ENCODE measurements at places on chromosomes 6 and 20.

GRCh38 chr6:83884523-83884922 is 25.0 kb downstream of the CYB5R4 start:
- peaks cover 2% of the 10 kb centered on the region for H3K4me1 ChIP-seq
- H3K27me3 ChIP-seq, result no peaks in the 10 kb centered on the region
- peak; percentile 79 for DNase-seq
- H3K27ac ChIP-seq, result no peak overlapping the region
- H3K36me3 ChIP-seq, result no peaks in the 10 kb centered on the region

- H3K4me3 ChIP-seq, result no peak overlapping the region
- no peak for DNase-seq
- H3K36me3 ChIP-seq, result peaks cover 39% of the 10 kb centered on the region
Observed at GRCh38 chr20:34946661-34947060, 8.9 kb downstream of the GSS start.

GRCh38 chr6:225121-225721 is 67.1 kb upstream of the DUSP22 start:
- H3K27ac ChIP-seq, result no peak overlapping the region
- DNase-seq, result peak; percentile 62
- H3K27me3 ChIP-seq, result no peaks in the 10 kb centered on the region
- H3K4me1 ChIP-seq, result peaks cover 19% of the 10 kb centered on the region

DNA sequence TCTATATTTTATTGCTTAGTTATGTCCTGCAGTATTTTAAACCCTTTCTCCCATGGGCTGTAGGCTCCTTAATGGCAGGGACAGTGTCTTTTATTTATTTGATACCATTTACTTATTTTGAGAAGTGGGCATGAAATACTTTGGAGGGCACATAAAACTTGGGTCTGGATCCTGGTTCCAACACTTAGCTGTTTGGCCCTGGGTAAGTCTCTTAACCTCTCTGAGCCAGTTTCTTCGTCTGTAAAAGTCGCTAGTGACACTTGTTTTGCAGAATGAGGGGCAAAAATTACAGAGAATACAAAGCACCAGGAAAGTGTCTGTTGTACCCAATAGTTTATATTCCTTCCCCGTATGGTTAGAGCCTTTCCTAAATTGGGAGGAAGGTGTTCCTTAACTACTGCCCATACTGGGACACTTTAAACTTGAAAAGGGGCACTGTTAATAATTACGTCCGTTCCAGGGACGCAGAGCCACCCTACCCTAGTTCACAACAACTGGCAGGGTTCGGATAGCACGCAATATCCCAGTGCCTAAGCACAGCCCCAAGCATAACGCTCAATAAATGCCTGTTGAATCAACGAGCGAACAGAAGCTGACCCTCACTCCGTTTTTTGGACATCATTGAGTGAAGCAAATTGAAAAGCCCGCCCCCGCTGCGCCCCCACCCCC is 6.0 kb upstream of the ARMC12 start:
- DNase-seq, result no peak
- H3K36me3 ChIP-seq, result no peaks in the 10 kb centered on the region
- peaks cover 34% of the 10 kb centered on the region for H3K4me1 ChIP-seq
- H3K4me3 ChIP-seq, result no peak overlapping the region
- H3K27me3 ChIP-seq, result no peaks in the 10 kb centered on the region

- no peak for DNase-seq
- H3K4me1 ChIP-seq, result no peaks in the 10 kb centered on the region
- H3K36me3 ChIP-seq, result no peaks in the 10 kb centered on the region
- H3K4me3 ChIP-seq, result no peak overlapping the region
- H3K27me3 ChIP-seq, result no peaks in the 10 kb centered on the region
Observed at GRCh38 chr6:80622641-80623040, 516.2 kb downstream of the BCKDHB start.

- no peak overlapping the region for H3K27ac ChIP-seq
- no peak for DNase-seq
- no peaks in the 10 kb centered on the region for H3K36me3 ChIP-seq
- no peaks in the 10 kb centered on the region for H3K4me1 ChIP-seq
- H3K4me3 ChIP-seq, result no peak overlapping the region
Observed at GRCh38 chr6:69663215-69663614, 133.6 kb downstream of the LMBRD1 start.

- no peaks in the 10 kb centered on the region for H3K36me3 ChIP-seq
- H3K4me3 ChIP-seq, result no peak overlapping the region
- H3K27ac ChIP-seq, result no peak overlapping the region
- H3K4me1 ChIP-seq, result peaks cover 4% of the 10 kb centered on the region
- DNase-seq, result no peak
- no peaks in the 10 kb centered on the region for H3K27me3 ChIP-seq
Observed at GRCh38 chr20:7938058-7938457, 2.2 kb downstream of the HAO1 start.

- H3K4me1 ChIP-seq, result peaks cover 45% of the 10 kb centered on the region
- no peak for DNase-seq
- H3K27ac ChIP-seq, result peak overlapping the region; percentile 59
Observed at GRCh38 chr20:32359633-32360332, 1.7 kb downstream of the ASXL1 start.

- H3K4me3 ChIP-seq, result no peak overlapping the region
- H3K27me3 ChIP-seq, result no peaks in the 10 kb centered on the region
- no peak for DNase-seq
Observed at GRCh38 chr6:40097590-40097989, 163.3 kb upstream of the MOCS1 start.

DNA sequence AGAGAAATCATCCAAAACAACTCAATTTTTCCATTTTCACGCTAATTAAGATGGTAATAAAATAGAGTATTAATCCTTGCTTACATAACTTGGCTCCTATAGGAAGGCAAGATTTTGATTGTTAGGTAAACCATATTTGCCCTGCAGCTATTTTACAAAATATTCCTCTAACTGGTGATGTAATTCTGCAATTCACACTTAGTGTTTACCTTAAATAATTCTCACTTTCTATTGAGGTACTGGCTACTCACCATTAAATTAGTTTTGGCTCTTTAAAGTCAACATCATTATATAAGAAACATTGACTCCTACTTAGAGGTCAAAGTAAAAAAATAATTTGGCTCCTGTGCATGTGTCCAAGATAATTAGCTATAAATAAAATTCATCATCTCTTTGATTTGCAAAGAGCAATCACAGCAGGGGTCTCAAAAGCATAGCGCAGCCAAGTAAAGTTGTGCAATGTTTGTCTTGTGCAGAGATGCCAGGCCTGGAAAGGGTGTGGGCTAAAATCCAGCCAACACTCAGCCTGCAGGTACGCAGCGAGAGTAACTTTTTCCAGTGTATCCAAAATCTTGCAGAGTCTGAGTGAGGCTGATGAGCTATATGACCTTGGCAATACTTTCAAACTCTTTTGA is 501.2 kb downstream of the MMUT start:
- H3K4me3 ChIP-seq, result no peak overlapping the region
- no peaks in the 10 kb centered on the region for H3K36me3 ChIP-seq
- no peaks in the 10 kb centered on the region for H3K4me1 ChIP-seq

DNA sequence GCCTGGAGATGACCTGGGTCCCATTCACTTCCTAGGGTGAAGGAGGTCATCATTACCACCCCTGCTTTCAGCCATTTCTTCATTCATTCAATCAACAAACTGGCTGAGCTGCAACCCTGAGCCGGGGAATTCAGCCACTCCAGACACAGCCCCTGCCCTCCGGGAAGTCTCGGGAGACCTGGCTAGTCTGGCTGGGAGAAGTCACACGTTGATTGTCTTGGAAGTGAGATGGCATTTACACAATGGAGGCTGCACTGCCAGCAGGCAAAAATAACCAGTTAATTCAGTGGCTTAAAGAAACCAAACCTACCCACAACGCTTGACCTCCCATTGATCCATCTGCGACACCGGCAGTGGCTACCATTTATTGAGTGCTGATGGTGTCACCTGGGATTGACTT is 2.0 kb upstream of the PMEPA1 start:
- H3K4me1 ChIP-seq, result peaks cover 6% of the 10 kb centered on the region
- H3K4me3 ChIP-seq, result no peak overlapping the region
- H3K36me3 ChIP-seq, result no peaks in the 10 kb centered on the region
- no peaks in the 10 kb centered on the region for H3K27me3 ChIP-seq
- H3K27ac ChIP-seq, result no peak overlapping the region
- DNase-seq, result no peak

DNA sequence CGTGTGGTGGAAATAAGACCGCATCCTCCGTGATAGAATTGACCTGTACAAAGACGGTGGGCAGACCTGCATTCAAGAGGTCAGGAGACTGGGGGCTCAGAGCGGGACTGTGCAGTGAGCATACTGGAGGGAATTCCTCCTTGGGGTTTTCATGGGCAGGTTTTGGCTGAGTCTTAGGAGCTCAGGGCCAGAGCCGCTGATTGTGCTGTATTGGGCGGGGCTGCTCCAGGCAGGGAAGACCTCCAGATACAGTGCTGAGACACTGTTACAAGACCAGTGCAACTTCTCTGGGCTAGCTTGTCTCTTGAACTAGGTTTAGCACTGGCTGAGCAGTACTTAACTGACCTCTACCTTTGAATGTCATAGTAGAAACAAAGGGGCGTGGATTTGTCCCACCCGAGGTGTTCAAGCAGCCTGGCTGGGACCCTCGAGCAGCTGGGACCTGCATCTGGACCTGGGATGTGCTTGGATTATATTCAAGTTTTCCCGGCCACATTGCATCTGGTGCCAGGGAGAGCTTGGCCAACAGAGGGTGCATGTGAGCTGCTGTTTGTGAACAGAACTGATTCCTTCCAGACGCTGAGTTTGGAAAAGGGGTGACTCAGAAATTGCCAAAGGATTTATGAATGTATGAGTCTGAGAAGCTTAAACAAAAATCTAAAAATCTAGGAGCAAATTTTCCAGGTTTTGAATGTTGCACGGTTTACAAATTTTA is 33.4 kb upstream of the SLC22A1 start:
- H3K4me1 ChIP-seq, result no peaks in the 10 kb centered on the region
- H3K27ac ChIP-seq, result no peak overlapping the region
- H3K27me3 ChIP-seq, result peaks cover 4% of the 10 kb centered on the region
- H3K4me3 ChIP-seq, result no peak overlapping the region

- H3K4me1 ChIP-seq, result no peaks in the 10 kb centered on the region
- H3K27me3 ChIP-seq, result no peaks in the 10 kb centered on the region
- DNase-seq, result no peak
- H3K27ac ChIP-seq, result no peak overlapping the region
- no peak overlapping the region for H3K4me3 ChIP-seq
- no peaks in the 10 kb centered on the region for H3K36me3 ChIP-seq
Observed at GRCh38 chr6:11772109-11772825, 6.3 kb downstream of the ADTRP start.

- no peak for DNase-seq
- H3K36me3 ChIP-seq, result no peaks in the 10 kb centered on the region
- no peak overlapping the region for H3K4me3 ChIP-seq
- peaks cover 9% of the 10 kb centered on the region for H3K4me1 ChIP-seq
Observed at GRCh38 chr6:167129562-167129961, 6.7 kb downstream of the CCR6 start.

DNA sequence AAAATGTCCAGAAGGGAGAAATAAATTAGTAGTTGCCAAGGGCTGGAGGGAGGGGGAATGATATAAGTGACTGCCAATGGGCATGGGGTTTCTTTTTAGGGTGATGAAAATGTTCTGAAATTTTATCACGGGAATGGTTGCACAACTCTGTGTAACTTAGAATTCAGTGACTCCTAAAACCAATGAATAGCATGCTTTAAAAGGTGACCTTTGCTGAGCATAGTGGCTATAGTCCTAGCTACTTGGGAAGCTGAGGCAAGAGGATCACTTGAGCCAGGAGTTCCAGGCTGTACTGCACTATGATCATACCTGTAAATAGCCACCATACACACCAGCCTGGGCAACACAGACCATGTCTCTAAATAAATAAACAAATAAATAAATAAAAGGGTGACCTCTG is 109.0 kb downstream of the ATG5 start:
- no peak overlapping the region for H3K27ac ChIP-seq
- DNase-seq, result no peak
- H3K4me1 ChIP-seq, result no peaks in the 10 kb centered on the region
- no peak overlapping the region for H3K4me3 ChIP-seq

DNA sequence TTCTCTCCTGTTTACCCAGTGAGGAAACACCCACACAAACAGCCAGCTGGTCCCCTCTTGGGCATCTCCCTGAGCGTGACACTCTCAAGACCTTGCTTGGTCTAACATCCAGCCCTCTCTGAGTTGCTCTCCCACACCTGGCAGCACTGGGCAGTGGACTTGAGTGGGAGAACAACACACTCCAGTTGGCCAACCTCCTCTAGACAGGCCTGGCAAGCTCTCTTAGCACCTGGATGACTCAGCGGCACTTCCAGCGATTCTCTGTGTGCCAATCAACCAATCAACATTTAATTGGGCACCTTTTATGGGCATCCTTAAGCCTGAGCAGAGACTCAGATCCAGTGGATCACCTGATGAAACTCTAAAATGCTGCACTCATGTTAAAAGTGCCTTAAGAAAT is 76.6 kb upstream of the QKI start:
- H3K27ac ChIP-seq, result no peak overlapping the region
- DNase-seq, result no peak
- H3K27me3 ChIP-seq, result no peaks in the 10 kb centered on the region
- no peak overlapping the region for H3K4me3 ChIP-seq

DNA sequence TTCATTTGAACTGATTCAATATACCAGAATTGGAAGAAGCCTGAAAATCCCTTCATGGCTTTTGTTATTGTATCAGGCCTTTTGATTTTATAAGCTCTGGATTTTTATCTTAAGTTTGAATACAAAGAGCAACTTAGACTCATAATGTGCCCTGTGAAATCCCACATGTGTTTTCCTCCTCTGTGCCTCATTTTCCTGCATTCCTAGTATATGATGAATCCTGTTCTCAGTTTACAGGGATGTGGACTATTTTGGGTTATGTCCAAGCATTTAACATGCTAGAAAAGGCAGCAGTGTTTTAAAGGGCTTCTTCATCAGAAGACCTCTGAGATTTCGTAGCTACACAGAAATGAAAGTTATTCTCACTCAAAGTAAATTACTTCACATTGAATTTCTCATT is 455.0 kb downstream of the RFPL4B start:
- H3K4me3 ChIP-seq, result no peak overlapping the region
- no peak overlapping the region for H3K27ac ChIP-seq
- no peaks in the 10 kb centered on the region for H3K4me1 ChIP-seq
- H3K36me3 ChIP-seq, result no peaks in the 10 kb centered on the region
- H3K27me3 ChIP-seq, result no peaks in the 10 kb centered on the region
- DNase-seq, result no peak

DNA sequence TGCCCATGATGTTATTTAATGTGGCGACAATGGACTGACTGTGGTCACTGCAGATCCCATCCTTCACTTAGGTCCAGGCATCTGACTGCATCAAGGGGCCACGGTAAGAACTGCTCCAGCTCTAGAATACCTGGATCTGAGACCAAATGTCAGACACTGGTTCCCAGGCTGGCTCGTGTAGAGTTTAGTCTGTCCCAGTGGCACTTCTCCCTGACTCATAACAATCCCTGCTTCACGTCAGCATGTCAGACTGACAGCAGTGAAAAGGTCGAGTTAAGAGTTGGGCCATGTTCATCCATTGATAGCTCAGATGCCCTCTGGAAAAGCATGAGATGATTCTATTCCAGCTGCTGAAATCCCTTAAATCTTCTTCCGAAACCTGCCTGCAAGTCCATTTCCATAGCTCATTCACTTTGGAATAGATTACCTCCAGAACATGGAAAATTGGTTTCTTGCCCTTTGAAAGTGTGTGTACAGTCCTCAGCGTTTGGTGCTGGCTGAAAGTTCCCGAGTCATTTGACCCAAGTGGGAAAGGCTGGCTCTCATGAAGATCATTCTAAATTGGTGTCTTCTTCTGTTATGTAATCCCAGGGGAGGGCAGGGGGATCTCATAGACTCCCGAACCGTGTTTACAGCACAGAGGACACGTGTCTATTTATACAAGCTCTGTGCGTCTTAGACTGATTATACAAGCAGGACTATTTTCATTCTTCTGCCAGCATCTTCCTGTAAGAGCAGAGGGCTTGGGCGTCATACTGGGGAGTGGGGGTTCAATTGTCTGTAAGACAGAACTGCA is 160.8 kb downstream of the ZDHHC14 start:
- H3K4me1 ChIP-seq, result peaks cover 18% of the 10 kb centered on the region
- peaks cover 4% of the 10 kb centered on the region for H3K36me3 ChIP-seq
- H3K4me3 ChIP-seq, result no peak overlapping the region
- DNase-seq, result no peak
- H3K27ac ChIP-seq, result no peak overlapping the region
- no peaks in the 10 kb centered on the region for H3K27me3 ChIP-seq

All from common myeloid progenitor, CD34-positive (primary cell).